Dermis microvascular lymphatic vessel endothelial cell (primary cell): ENCODE measurements at places on chromosomes 5 and 9.

- DNase-seq = no peak
Measured at GRCh38 chr5:169408171-169408570, 107.2 kb upstream of the SLIT3 start.

GRCh38 chr5:18970000-18970399 is 1018.0 kb downstream of the CDH18 start:
- no peak for DNase-seq

- DNase-seq = no peak
Measured at GRCh38 chr5:27020973-27021372, 17.4 kb downstream of the CDH9 start.

DNA sequence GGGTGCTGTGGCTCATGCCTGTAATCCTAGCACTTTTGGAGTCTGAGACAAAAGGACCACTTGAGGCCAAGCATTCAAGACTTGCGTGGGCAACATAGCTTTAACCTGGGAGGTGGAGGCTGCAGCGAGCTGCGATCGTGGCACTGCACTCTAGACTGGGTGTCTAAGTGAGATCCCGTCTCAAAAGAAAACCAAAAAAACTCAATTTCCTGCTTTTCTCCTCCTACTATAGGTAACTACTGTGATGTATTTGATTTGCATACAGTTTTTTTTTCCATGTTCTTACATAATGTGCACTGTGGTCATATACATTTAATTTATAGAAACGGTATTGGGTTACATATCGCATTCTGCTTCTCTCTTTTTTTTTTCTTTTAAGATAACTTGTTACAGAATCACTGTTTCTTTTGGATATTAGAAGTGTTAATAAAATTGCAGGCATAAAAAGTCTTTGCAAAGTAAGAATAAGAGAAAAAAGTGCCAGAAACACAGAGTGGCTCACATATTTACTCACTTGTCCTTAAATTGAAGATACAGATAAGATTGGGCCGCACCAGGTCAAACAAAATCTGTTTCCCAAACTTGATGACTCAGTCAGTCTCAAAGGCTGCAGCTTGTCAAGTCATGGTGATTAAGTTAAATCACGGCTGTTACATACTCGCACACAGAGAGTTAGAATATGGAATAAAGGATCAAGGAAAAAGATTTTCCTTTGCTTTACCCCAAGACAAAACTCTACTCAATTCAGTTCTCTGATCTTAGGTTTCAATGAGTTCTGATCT is 2.0 kb upstream of the PTGR1 start:
- peak; percentile 96 for DNase-seq

DNA sequence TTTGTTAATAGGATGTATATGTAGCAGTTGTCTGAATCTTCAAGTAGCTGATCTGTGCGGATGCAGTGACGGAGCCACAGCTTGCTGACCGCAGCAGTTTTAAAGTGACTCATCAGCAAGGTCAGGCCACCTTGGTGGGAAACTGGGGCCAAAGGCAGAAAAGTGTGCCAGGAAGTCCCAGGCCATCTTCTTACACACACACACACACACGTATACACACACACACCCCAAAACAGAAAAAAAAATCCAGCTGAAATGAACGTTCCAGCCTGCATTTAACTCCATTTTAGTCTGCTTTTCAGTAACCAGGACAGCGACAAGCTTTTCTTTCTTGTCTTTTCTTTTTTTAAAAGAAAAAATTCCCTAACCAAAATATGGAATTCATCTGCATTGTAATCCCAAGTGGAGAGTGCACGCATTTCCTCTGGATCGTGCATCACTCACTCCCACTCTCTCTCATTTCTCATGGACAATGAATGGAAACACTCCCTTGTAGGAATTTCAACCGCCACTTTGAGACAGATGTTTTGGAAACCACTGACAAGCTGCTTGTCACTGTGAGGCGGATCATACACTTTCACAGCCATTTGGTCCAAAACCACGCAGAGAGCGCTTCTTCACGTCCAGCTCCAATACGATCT is 103.9 kb downstream of the LHFPL2 start:
- peak; percentile 61 for DNase-seq

DNA sequence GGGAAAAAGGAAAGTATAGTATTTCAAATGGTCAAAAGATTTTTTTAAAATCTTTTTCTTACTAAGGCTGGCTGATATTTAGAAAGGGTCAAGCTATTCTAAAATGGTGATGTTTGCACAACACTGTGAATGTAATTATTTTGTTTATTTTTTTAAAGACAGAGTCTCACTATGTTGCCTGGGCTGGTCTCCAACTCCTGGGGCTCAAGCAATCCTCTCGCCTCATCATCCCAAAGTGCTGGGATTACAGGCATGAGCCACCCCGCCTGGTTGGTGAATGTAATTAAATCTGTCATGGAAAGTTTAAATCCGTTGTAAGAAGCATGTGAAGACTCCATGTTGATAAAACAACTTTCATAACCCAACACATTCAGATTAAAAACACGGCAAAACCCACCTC is 2.6 kb downstream of the UBTD2 start:
- no peak for DNase-seq

DNA sequence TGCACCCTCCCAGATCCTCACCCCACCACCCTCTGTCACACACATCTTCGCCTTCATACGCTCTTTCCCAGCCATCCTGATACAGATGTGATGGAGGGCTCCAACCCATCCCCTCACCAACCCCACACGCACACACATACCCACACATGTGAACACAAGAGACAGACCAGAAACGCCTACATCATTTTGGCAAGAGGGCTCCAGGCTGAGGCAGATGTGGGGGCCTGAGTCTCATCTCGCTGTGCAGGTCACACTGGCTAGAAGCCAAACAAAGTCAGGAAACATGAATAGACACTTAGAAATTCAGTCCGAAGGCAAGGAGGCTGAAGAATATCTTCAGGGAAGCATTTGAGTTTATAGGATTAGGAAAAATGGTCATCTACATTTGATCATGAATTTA is 6.2 kb downstream of the PRDM12 start:
- no peak for DNase-seq
